HCT116 (cell line): ENCODE measurements at places on chromosomes 3 and 15.

DNA sequence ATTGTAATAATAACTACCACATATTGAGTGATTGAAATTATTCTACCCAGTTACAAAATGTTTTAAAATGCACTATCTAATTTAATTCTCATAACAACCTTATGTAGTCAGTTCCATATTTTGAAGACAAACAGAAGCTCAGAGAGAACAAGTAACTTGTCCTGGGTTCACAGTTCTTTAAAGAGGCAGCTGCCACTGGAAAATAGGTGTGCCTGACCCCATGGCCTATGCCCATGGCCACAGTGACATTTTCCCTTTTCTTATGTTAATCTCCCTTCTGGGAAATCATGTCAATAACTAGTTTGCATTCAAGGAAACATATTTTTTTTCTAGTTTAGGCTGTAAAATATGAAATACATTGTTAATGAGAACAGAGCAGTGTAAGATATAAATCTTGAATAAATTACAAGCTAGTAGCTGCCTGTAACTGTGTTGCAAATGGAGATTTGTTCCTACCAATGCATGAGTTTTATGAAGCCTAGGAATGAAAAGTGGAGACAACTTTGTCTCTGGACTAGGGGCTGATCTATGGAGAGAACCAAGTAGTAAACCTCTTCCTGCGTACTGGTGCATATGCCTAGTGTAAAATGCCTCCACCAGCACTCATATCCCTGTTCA is 1018.0 kb downstream of the NTRK3 start:
- DNase-seq: no peak

DNA sequence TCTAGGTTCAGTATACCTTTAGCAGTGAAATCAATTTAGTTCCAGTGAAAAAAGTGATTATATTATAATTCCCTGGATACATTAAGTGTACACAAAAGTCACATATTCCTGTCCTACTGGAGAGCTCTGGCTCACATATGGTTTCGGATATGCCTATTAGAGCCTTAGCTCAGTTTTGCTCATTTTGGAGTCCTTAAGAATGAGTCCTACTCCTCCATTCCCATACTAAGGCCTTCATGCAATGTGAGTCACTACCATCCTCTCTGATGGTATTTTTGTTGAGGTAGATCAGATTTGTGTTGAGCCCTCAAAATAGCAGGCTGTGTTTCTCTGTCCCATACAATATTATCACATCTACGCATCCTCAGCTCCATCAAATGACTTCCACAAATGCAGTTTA is 294.2 kb upstream of the COL8A1 start:
- DNase-seq: no peak

- DNase-seq: no peak
Observed at GRCh38 chr15:52653431-52653964, 25.7 kb downstream of the ATOSA start.

DNA sequence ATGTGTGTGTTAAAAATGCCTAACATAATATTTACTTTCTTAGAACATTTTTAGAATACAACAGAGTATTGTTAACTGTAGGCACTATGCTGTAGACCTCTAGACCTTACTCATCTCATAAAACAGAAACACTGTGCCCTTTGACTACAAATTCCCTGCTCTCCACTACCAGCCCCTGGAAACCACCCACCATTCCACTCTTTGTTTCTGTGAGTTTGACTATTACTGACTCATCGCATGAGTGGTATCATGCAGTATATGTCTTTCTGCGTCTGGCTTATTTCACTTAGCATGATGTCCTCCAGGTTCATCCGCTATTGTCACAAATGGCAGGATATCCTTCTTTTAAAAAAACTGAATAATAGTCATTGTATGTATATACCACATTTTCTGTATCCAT is 216.7 kb upstream of the CFAP20DC start:
- DNase-seq: no peak

GRCh38 chr15:51879555-51879954 is 50.1 kb downstream of the TMOD3 start:
- DNase-seq: no peak
